ENCODE measurements at places on chromosomes 3 and 15.

DNA sequence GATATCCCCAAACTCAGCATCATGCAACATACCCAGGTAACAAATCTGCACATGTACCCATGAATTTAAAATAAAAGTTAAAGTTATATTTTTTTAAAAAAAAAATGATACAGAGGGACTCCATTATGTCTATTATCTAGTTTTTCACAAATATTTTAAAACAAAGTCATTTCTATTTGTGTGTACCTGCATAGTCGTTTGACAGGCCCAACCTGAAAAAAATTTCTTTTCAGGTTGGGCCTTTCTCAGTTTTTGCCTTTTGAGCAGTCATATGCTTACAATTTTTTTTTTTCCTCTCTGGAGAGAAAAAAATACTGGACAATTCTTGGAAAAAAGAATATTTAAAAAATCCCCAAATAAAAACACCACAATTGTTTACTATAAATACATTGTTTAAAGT lies 459.5 kb downstream of the FOXP1 start:
- DNase-seq = no peak

- DNase-seq = no peak
Observed at GRCh38 chr3:5270666-5271371, 83.3 kb downstream of the EDEM1 start.

DNA sequence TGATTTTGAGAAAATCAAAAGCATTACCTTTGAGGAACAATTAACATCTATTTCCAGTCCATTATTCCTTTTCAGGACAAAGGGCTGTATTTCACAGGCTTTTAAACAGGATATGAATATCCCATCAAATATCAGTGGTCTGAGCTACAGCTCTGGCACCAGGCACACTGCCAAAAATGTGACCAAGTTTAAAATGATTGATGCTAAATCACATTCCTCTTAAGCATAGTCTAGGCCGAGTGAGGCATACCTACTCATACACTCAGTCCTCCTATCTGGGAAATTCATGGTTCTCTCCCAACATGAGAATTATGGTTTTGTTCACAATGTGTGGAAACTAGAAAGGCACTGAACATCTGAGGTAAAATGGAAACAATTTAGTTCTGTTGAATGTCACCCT lies 683.5 kb downstream of the TUSC7 start:
- no peak for DNase-seq

- DNase-seq = no peak
Observed at GRCh38 chr3:38630606-38631005, 18.9 kb downstream of the SCN5A start.

- no peak for DNase-seq
Observed at GRCh38 chr3:87120881-87121280, 106.2 kb upstream of the CHMP2B start.

DNA sequence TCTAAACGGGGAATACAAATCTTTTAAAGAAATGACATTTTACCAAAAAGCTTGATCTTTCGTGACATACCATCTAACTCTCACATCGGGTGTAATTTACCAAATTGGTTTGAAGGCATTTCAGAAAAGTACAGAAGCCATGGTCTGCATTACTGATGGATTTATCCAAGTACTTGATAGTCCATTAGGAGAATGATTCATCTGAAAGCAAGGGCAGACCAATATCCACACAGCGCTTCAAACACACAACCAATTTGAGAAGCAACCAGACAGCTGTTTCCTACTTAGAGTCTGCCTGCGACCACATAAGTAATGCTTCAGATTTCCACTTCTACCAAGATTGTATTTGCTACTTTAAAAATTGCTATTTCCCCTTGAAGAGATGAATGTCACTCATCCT lies 697.6 kb upstream of the ALCAM start:
- no peak for DNase-seq

DNA sequence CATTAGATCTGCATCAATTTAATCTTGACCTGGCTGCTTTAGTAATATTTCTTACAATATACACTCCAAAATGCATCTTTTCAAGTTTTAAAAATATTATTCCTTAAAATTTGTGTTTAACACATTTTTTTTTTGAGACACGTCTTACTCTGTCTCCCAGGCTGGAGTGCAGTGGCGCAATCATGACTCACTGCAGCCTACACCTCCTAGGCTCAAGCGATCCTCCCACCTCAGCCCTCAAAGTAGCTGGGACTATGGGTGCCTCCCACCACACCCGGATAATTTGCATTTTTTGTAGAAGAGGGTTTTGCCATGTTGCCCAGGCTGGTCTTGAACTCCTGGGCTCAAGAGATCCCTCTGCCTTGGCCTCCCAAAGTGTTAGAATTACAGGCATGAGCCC lies 73.6 kb downstream of the ETV5 start:
- DNase-seq = no peak

- peak; percentile 40 for DNase-seq
Observed at GRCh38 chr15:51424780-51425179, 83.3 kb downstream of the GLDN start.

GRCh38 chr3:186110975-186111974 lies 2.4 kb upstream of the ETV5 start:
- DNase-seq = no peak

- no peak for DNase-seq
Observed at GRCh38 chr3:164468055-164468454, 610.2 kb downstream of the SI start.

DNA sequence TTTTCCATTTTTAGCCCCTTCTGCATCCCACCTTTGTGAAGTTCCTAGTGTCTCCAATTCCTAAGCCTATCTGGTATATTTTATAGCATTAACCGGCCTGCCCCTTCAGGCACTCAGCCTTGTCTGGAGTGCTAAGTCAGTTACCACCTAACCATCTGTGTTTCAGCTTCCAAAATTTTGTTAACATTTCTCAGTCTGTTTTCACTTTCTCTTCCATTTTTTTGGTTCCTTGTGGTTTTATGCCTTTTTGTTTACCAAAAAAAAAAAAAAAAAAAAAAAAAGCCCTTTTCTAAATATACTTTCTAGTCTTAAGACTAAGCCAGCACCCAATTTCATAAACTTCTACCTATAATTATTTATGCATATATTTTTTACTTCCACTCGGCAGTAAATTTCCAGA lies 92.4 kb downstream of the CSNK1G1 start:
- no peak for DNase-seq

- no peak for DNase-seq
Observed at GRCh38 chr15:50944672-50945071, 36.2 kb downstream of the AP4E1 start.

GRCh38 chr3:174198199-174198598 lies 660.9 kb upstream of the NAALADL2 start:
- DNase-seq = no peak

- DNase-seq = no peak
Observed at GRCh38 chr3:53263907-53264306, 8.1 kb upstream of the TKT start.

- DNase-seq = no peak
Observed at GRCh38 chr3:7106635-7107034, 245.7 kb downstream of the GRM7 start.

DNA sequence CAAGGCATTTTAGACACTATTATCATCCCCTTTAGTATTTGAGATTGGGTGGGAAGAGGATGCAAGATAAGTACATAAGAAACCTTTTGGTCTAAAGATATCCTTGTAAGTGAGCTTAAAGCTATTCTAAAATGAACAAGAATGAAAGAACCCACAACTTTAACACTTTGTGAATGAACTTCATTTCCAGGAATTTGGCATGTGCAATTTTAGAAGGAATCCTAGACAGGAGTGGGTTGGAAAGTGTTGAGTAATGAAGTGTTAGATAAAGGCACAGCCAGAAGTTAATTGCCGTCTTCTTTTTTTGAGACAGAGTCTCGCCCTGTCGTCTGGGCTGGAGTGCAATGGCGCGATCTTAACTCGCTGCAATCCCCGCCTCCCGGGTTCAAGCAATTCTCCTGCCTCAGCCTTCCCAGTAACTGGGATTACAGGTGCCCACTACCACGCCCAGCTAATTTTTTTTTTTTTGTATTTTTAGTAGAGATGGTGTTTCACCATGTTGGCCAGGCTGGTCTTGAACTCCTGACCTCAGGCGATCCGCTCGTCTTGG lies 13.2 kb upstream of the TEX9 start:
- no peak for DNase-seq

GRCh38 chr3:64493149-64493548 lies 194.7 kb downstream of the ADAMTS9 start:
- DNase-seq = no peak

- DNase-seq = no peak
Observed at GRCh38 chr3:146191051-146191450, 30.1 kb upstream of the PLOD2 start.

DNA sequence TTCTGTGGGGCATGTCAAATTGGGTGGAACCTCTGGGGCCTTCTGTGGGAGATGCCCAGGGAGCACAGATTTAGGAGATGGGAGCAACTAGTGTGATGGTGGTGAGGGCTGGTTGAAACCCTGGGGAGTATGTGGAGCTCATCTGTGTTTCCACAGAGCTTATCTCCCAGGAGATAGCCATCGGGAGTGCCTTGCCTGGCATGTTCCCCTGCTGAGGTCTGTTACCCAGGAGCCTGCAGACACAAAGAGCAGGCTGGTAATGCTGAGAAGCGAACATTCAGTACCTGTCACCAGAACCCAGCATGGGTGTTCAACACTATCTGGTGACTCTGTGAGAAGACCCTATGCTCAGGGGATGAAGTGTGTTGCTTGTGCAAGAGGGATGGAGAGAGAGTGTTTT lies 85.0 kb downstream of the CLSTN2 start:
- DNase-seq = no peak

DNA sequence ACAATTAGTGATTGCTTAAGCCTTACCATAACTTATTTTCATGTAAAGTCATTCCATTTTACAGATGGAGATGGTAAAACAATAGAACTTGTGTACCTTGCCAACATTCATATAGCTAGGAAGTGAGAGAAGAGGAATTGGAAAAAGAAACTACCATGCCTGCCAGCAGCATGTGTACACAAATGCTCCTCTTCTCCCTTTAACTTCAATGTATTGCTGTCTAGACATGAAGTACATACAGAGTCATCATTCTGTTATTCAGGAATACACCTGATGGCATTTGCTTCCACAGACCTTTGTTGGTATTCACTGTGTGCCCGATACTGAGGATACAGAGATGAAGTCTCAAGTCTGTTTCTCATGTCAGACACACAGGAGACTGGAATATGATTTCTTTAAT lies 7.1 kb upstream of the TMEM207 start:
- no peak for DNase-seq

DNA sequence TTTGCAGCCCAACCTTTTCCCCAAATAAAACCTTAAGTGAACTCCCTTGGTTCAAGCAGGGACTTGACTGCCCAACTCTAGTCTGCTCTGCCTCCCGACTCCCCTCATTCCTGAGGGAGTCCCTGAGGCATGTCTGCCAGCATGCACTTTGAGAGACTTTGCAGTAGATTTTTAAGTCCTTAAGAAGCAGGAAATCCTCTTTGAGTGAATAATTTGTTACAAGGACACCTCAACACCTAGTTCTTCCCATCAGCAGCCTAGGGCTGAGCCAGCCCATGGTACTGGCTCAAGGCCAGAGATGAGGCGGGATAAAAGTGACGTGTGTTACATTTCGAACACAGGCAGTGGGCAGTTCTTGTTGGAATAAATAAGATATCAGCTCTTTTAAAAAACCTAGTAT lies 204.3 kb upstream of the SLC2A2 start:
- DNase-seq = no peak

DNA sequence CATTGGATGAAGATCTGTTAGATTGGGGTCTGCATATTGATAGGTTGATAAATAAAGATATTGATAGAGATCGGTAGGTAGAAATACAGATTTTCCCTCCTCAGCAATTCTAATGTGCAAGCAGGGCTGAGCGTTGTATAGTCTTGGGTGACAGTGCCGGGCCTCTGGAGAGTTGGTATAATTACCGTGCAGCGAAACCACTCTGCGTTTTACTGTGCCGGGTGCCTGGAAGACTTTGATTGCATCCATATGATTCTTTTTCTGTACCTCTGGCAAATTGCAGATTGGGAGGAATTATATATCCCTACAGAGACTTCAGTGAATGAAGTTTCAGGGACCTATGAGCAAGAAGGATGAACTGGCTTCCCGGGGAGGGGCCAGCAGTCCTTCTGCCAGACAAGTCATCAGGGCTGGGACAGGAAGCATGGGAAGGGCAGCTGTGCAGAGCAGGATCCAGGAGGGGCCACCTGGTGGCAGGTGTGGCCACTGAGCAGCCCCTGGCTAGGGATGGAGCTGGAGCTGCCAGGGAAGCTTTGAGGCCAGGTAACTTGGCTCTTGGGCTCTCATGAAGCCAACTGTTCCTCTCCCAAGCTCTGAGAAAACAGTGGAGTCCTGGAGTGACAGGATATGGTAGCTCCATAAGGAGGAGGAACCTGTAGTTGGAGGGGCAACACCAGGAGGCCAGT lies 132.5 kb downstream of the APBA2 start:
- DNase-seq = peak; percentile 17

- DNase-seq = no peak
Observed at GRCh38 chr15:78363381-78363734, 23.2 kb downstream of the CRABP1 start.

- no peak for DNase-seq
Observed at GRCh38 chr15:90948506-90948905, 6.2 kb upstream of the RCCD1 start.

GRCh38 chr3:24344784-24345439 lies 149.7 kb downstream of the THRB start:
- no peak for DNase-seq

DNA sequence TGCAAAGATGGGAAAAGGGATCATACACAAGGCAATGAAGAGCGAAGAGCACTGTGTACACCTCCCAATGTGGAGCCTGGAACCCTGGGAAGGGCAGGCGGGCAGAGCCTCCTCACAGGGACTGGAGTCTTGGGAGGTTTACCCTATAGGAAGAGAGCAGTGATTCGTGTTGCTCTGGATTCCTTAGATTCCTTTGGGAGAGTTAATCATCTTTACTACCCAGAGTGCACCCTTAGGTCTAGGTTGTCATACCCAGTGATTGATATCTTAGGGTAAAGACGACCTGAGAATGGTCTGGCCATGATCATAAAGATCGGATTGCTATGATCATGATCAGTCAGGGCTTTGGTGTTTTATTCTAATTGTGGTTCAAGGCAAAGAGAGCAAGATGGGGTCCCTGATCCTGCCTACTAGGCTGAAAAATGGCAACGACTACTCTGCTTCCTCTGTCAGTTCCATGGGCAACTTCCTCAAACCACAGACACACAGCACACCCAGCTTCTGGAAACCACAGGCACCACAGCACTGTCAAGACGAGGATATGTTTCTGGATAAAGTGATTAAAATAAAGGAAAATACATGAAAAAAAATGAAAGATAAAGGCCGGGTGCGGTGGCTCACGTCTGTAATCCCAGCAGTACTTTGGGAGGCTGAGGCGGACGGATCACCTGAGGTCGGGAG lies 20.4 kb upstream of the MAP6D1 start:
- DNase-seq = peak; percentile 64

GRCh38 chr3:172031996-172032395 lies 7.4 kb upstream of the FNDC3B start:
- no peak for DNase-seq

DNA sequence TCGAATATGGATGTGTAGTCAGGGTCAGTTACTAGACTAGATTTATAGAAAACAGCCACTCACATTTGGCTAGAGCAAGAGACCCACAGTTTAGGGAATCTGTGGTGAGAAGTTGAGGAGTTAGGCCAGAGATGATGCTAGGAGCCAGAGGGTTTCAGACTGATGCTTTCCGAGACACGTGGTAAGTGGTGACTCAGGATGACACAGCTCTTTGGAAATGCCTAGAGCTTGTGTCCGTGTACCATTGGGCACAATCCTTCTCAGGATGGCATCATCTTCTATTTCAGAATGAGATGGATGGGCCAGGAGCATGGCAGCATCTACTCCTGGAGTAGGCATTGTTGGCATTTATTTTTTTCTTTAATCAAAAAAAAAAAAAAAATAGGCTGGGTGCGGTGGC lies 28.5 kb downstream of the PTPRG start:
- DNase-seq = peak; percentile 28
